ENCODE measurements at places on chromosomes 2 and 18.

DNA sequence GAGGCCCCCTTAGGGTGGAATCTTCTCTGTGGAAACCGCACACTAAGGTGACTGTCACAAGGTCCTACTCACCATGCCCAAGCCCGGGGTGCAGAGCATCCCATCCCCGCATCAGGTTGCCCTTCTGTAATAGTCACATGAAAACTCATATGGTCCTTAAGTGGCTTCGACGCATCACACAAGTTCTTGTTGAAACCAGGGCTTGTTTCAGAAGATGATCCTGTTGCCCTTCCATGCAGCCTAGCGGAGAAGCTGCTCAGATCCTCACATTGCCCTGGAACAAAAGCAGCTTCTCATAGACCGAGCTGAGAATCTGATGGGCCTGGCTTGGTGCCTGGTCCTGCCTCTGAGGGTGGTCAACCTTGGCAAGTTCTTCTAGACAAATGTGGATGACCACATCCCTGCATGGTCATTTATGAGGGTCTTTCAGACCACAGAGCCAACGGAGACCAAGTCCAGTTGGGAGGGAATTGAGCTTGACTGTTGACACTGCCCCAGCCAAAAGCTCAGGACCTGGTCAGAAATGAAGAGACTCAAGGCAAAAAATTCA, 54.1 kb downstream of the PDCL3 start:
- DNase-seq: no peak

DNA sequence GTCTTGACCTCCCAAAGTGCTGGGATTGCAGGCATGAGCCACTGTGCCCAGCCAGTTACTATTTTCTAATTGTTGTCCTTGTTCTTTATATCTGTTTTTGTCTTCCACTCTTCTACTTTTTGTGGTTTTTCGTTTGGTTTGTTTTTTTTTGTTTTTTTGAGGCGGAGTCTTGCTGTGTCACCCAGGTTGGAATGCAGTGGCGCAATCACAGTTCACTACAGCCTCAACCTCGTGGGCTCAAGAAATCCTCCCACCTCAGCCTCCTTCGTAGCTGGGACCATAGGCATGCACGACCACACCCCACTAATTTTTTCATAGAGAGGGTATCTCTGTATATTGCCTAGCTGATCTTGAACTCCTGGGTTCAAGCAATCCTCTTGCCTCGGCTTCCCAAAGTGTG, 100.7 kb downstream of the EHBP1 start:
- no peak for DNase-seq

DNA sequence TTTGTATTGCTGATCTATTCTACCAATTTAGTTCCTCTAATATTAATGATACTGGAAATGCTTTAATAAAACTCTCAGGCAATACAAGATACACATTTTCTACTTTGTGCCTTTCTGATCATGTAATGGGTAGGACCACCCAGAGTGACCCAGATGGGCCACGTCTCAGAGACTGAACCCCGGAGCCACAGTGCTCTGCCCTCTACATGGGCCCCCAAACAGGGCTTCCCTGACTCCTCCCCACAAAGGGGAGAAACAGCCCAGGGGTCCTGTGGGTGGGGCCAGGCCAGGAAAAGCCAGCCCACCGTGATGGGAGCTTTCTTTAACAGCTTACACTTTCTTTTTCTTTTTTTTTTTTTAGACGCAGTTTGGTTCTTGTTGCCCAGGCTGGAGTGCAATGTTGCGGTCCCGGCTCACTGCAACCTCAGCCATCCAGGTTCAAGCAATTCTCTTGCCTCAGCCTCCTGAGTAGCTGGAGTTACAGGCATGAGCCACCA, 18.4 kb downstream of the HDAC4 start:
- DNase-seq: no peak

GRCh38 chr2:154452906-154453493, 245.5 kb upstream of the KCNJ3 start:
- DNase-seq: no peak

Data from NCI-H1436 treated with DMSO at 0.1 percent for 48 hours (cell line).